Neural crest cell (in vitro differentiated cells): ENCODE measurements at places on chromosomes 12 and 14. TPM values are rescaled to one million over a fixed set of nuclear protein-coding genes. Genes with fewer than 3 reads are reported as not detected.

- no peak for DNase-seq
Measured at GRCh38 chr12:128938886-128939285, 85.6 kb downstream of the GLT1D1 start.

The P2RX7 gene
- total RNA-seq: 0.12 and 0.27 TPM in 2 replicates

DNA sequence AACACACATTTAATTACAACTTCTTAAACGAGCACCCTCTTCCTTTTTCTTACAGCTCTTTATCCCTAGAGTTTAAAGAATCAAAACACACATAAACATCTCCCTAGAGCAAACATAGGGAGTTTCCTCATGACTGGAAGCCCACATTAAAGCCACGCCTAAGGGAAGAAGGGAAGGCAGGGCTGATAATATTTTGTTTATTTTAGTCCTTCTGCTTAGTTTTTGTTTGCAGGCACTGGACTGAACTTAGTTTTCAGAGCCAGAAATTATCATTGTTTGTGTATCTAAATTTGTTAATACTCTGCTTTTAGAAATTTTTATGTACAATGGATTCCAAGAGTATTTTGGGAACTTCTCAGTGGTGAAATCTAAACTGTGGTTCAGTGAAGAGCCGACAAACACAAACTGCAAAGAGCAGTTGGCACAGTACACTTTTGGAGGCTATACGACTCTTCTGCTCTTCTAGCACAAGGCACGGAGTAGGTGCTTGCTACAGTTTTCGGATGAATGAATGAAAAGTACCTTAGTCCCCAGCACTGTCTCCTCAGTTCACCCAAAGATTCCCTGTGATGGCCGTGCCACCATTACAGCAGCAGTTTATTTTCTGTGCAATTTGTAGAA lies 17.6 kb upstream of the AMIGO2 start:
- no peak for DNase-seq

DNA sequence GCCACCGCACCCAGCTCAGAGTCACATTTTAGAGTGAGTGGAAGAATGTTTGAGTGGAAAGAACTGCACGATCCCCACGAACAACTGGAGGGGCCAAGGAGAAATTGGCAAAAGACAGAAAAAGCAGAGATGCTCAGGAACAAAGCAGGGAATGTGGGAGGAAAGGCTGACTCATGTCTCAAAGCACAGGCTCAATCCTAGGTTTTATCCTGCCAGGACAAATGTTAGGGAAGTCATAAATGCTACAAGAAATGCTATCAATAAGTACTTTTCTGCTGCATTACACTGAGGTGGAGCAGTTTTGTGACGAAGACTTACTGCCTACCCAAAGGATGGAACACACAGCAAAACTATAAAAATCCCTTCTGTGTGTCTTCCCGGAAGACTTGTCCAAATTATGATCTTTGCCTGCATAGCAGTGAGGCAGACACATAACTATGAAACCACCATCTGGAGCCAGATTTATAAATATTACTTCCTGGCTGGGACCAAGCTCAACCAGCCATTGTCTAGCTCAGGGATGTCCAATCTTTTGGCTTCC lies 26.7 kb downstream of the NIN start:
- DNase-seq: no peak

GRCh38 chr12:32265951-32266350 lies 133.4 kb upstream of the FGD4 start:
- no peak for DNase-seq

The WSCD2 gene
- 0.73 and 1.4 TPM in 2 replicates for total RNA-seq

DNA sequence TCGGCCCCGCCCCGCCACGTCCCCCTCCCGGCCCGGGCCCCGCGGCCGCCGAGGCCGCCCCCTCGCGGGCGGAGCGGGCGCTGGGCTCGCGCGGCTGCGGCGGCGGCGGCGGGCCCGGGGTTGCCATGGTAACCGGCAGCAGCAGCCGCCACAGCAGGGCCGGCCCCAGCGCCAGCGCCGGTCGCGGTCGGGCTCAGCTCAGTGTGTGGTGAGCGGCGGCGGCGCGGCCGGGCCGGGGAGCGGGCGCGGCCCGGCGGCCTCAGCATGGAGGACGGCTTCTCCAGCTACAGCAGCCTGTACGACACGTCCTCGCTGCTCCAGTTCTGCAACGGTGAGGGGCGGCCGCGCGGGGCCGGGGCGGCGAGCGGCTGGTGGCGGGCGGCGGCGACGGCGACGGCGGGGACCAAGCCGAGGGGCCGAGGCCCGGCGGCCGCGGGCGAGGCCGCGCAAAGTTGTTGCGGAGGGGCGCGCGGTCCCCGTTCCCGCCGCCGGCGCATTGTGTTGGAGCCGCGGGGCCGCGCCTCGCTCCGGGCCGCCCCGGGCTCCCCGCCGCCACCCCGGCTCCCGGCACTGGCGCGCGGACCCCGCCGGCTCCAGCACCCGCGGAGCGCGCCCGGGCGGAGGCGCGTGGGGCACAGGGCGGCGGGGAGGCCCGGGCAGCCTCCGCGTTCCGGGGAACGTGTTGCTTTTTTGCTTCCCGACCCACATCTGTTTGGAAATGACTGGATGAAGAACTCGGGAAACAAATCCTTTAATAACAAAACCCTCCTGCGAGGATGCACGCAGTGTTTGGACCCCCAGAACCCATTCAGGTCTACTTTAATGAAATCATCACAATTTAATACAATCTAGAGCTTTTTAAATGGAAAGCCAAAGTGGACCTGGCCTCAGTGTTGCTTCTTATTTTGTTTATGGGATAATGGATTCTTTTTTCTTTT lies at the start of gene EML1:
Gene EML1, plus strand, starts transcription at position 201 of the 938 bp plus-strand sequence. Its CDS starts 64 bp downstream, at position 265.
- peak; percentile 77 for DNase-seq

DNA sequence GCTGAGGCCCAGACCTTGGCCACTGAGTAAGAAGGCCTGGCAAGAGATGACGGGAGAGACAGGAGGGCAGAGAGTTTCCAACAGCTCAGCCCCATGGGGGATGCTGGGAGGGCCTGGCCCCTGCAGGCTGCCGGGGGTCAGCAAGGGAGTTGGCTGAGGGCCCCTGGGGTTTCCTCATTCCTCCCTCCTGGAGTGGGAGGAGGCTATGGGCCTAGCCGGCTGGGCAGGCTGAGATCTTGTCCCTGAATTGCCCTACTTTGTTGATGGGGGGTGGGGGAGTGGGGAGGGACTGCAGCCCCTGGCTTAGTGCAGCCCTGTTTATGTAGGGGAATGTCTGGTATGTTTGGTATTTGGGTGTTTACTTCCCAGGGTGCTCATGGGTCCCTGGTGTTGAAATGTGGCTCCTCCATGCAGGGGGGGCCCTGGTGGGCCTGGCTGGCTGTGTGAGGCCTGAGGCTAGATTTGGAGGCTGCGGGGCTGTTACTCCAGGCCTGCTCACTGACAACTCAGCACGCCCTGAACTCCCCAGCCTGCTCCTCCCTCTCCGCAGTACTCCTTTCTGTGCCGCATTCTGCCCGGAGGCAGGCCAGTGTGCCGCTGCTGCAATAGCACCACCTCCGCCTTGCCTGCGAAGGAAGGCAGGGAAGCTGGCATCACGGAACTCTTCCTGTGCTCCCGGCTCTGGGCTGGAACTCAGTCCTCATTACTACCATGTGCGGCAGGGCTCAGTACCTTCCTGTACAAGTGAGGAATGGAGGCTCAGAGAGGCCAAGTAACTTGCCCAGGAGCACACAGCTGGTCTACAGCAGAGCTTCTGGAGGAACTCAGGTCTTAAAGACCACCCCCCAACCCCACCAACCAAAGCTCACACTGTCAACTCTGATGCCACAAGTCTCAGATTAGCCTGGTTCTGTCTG lies 25.3 kb downstream of the JDP2 start:
- peak; percentile 36 for DNase-seq

GRCh38 chr12:132238488-132238854 lies 90.9 kb downstream of the GALNT9 start:
- no peak for DNase-seq

DNA sequence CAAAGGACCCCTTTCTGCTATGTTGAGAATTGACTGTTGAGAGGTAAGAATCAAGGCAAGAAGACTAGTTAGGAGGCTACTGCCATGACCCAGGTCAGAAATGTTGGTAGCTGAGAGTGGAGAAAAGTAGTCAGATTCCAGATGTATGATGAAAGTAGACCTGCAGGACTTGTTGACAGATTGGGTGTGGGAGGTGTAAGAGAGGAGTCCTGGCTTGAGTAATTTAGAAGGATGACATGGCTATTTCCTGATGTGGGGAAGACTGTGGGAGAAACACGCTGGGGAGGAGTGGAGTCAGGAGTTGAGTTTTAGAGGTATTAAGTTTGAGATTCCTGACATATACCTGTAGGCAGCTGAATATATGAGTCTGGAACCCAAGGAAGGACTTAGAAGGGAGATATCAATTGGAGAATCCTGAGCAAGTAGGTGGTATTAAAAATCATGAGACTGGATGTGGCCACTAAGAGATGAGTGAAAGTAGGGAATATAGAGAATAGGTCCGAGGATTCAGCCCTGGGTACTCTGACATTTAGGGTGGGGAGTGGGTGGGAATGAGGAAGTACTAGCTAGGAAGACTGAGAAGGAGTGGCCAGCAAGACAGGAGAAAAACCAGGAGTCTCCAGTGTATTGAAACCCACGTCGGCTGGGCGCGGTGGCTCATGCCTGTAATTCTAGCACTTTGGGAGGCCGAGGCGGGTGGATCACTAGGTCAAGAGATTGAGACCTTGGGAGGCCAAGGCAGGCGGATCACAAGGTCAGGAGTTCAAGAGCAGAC lies 12.6 kb upstream of the DDX47 start:
- no peak for DNase-seq
